ENCODE measurements at places on chromosomes 16 and 17.

DNA sequence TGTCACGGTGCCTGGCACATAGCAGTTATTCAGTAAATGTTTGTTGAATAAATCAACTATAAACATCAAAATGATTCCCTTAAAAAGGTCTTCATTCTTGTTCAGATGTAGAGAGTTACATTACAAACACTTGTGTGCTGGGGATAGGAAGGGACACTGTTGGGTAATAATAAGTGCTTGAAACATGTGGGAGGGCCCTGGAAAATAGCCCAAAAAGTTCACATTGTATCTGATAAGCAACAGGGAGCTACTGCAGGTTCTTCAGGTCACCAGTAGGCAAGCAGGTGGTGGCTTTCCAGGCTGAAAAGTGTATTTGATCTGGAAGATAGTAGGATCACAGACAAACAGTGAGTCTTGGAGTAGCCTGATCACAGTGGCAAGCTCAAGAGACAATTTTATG lies 19.0 kb upstream of the ZNF652 start:
- DNase-seq: no peak

DNA sequence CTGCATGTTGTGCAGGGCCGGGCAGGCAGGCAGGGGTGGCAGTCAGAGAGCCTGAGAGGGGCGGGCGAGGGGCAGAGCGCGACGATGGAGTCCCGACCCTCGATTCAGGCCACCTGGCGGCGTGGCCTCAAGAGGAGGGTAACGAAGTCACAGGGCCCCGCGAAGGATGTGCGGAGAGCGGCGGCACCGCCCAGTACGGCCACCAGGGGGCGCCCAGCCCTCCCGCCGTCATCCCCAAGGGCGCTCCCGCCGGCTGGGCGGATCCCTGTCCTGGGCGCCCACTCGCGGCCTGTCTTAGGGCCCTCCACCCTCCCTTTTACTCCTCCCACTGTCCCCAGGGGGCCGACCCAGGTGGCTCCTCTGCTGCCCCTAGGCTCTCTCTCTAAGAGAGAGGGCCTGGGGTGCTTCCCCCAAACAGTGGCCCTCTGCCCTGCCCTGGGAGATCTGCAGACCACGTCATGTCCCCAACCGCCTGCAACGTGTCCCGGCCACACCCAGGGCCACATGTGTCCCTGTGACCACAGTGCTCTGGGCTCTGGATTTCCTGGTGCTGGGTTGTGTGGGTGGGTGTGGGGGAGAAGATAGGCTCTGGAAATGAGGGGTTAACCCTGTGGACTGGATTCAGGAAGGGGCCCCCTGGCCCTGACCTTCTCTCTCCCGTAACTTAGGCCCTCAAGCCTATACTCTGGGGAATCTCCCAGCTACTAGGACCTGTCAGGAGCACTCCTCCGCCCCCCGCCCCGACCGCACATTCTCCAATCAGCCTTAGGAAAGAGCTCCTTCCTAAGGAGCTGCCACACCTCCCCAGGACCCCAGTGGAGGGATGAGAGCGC lies 5.9 kb downstream of the DPEP2 start:
- peak; percentile 89 for DNase-seq

GRCh38 chr17:70187383-70187782 lies 18.1 kb downstream of the KCNJ2 start:
- DNase-seq: no peak

GRCh38 chr17:63623786-63624530 lies 1.7 kb downstream of the MAP3K3 start:
- DNase-seq: no peak

GRCh38 chr17:73534209-73534909 lies 109.9 kb downstream of the SDK2 start:
- DNase-seq: no peak

- DNase-seq: no peak
These were observed 1.2 kb downstream of the GID4 start for GRCh38 chr17:18040261-18040858.

GRCh38 chr16:79349803-79350202 lies 250.7 kb downstream of the MAF start:
- DNase-seq: no peak

- no peak for DNase-seq
These were observed 45.9 kb downstream of the NT5M start for GRCh38 chr17:17348872-17349723.

- DNase-seq: peak; percentile 38
These were observed 8.3 kb upstream of the SNF8 start for GRCh38 chr17:48952904-48953303.

GRCh38 chr17:67215991-67216421 lies 29.0 kb downstream of the HELZ start:
- no peak for DNase-seq

DNA sequence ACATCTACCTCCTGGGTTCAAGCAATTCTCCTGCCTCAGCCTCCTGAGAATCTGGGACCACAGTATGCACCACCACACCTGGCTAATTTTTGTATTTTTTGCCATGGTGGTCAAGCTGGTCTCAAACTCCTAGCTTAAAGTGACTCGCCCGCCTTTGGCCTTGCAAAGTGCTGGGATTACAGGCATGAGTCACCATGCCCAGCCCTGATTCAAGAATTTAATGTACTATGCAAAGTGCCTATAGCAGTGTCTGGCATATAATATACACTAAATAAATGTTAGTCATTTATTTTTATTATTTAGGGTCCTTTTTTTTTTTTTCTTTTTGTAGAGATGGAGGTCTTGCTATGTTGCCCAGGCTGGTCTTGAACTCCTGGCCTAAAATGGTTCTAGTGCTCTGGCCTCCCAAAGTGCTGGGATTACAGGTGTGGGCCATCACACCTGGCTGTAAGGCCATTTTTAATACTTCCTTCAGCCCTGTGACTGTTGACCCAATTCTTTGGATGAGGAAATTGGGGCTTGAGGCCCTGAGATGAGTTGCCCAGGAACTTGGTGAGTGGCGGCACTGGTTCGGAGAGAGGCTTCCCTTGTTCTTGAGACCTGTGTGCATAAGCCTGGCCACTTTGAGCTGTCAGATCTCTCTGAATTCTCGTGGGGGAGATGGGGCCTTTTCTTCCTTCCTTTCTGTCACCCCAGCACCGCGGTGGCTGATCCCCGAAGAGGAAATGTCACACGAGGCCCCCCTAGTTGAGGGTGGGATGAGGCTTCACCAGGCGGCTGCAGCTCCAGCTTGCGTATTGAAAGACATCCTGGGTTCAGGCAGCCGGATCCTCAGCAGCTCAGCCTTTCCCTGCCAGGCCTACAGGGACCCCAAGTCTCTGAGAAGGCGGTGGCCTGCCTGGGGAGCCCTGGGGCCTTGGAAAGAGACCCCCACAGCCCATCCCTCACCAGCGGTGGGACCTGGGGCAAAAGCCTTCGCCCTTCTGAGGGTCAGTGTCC lies 38.7 kb downstream of the LAT start:
- DNase-seq: no peak

GRCh38 chr17:46719891-46720290 lies 98.6 kb downstream of the WNT3 start:
- no peak for DNase-seq

- no peak for DNase-seq
These were observed 11.7 kb downstream of the TMEM238L start for GRCh38 chr17:10792151-10792550.

DNA sequence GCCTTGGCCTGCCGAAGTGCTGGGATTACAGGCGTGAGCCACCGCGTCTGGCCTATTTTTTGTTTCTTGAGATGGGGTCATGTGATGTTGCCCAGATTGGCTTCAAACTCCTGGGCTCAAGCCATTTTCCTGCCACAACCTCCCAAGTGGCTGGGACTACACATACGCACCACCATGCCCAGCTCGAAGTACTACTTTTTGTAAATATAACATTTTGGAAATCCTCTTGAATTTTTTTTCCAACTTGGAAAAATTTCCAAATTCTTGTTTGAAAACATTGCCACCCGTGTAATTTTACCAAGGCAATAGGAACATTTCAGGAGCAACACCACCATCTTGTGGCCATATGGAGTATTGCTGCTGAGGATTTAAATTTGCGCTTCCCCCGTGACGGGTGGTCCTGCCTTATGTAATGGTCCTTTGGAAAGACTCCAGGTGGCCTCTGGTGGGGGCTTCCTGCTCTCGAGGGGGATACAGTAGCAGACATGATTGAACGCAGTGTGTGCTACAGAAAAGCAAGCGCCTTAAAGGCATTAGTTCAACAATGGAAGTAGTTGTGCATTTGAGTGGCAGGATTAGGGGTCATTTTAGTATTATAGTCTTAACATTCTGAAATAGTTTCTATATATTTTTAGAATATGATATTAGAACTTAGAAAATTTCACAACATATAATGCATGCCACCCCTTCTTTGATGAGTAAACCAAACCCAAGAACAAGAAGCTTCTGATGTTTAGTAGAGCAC lies 8.0 kb downstream of the FLYWCH1 start:
- DNase-seq: peak; percentile 68

DNA sequence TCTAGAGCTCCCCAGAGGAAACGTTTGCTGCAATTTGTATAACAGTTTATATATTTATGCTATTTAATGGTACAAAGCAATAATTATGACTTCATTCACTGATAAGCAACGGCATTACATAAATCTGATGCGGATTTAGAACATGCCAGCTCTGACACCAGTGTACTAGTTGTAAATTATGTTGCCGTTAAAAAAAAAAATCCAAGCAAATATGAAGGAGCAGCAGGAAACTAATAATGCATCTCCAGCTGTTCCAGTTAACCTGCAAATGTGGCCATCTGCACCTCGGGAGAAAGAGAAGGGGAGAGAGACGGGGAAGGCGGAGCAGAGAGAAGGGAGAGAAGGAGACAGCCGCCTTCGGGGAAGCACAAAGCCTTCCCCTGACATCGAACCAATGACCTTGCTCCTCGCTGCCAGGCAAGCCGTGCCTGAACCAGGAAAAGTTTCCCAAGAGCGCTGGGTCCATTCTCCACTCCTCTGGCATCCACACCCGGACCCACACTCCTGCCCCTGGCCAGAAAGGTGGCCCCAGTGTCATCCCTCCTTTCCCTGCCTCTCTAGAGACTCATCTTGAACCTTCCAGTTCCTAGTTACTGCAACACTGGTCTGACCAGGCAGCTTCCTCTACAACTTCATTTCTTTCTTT lies 174.8 kb downstream of the C16orf78 start:
- DNase-seq: no peak

DNA sequence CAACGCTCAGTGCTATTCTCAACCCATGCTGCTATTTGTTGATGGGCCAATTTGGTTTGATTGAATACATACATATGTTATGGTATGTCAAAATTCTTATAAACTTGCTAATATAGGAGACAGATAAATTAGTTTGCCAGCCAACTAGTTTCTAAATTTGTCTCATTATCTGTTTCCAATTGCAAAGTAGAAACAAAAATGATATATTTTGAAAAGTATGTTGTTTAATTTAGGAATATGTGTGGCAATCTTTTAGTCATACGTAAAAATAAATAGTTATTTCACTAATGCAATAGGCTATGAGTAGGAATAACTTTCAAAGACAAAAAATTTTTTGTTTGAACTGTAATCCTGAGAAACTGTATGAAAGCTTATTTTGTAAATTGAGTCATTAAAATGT lies 210.6 kb upstream of the KCNJ16 start:
- DNase-seq: no peak

GRCh38 chr16:4317532-4318450 lies 1.9 kb downstream of the GLIS2 start:
- no peak for DNase-seq

DNA sequence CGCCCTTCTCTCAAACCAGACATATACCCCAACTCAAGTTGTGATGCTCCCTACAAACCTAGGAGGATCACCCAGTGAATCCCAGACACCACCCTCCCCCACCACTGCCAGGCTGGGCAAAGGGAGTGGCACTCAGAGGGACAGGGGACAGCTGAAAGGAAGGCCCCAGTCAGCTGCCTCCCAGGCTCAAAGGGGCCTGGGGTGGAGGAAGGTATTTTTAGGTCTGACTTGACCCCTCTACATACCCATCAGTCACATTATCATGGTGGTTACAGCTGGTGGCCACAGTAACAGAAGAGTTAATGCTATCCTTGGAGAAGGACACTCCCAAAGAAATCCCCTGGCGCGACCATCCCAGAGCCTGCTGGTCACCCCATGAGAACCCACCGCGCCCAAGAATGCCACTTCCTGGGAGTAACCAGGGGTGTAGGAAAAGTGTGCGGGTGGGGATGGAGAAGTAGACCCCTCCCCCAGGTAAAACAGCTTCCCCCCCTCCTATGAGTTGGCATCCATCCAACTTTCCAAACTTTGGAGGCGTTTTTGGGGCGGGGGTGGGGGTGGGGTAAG lies 1.1 kb downstream of the CACNB1 start:
- DNase-seq: no peak

- DNase-seq: peak; percentile 83
These were observed 4.4 kb upstream of the HIC1 start for GRCh38 chr17:2050300-2051060.

DNA sequence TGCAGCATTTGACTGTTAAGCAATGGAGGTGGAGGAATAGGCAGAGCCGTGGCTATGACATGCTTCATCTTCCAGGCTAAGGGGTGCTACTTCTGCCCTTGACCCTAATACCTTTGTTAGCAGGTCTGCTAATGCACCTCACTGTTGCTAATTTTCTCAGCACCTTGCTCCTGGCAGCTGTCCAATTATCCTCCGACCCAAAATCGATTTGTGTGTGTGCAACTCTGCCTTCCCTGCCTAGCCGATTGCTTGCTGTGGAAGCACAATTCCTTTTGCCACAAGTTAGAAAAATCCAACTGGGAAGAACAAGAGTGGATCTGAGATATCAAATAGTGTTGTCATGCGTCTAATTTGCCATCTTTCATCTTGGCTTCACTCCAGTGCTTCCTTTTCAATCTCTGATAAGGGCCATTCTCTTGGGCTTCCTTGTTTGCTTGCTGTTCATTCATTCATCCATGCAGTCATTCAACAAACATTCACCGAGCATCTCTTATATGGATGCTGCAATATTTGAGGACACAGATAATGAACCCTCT lies 422.8 kb downstream of the RBFOX1 start:
- DNase-seq: no peak

DNA sequence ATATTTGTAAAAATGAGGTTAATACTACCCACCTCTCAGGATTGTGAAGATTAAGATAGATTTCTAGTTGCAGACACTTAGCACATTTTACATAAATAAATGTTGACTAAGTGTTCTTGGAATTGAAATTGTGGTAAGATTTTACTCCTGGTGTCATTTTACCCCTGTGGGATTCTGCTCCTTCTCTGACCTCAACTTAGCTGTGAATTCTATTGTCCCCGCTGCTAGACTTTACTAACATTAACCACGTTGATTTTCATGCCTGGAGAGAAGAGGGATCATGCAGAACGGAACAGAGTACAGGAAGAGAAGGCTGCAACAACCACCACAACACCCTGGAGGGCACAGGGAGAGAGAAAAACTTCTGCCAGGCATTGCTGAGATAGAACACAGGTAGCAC lies 2.1 kb upstream of the TOM1L1 start:
- no peak for DNase-seq

All from GM13977 (cell line).